Endodermal cell (in vitro differentiated cells): ENCODE measurements at places on chromosomes 16 and 17.

GRCh38 chr16:84074721-84075120 is 32.1 kb upstream of the SLC38A8 start:
- peaks cover 68% of the 10 kb centered on the region for H3K36me3 ChIP-seq
- H3K27ac ChIP-seq = no peak overlapping the region
- DNase-seq = no peak
- no peaks in the 10 kb centered on the region for H3K4me1 ChIP-seq
- H3K4me3 ChIP-seq = no peak overlapping the region

- no peak for DNase-seq
- H3K27ac ChIP-seq = no peak overlapping the region
- H3K27me3 ChIP-seq = no peaks in the 10 kb centered on the region
- H3K4me1 ChIP-seq = no peaks in the 10 kb centered on the region
- no peak overlapping the region for H3K4me3 ChIP-seq
These were observed 9.5 kb upstream of the TMEM101 start for GRCh38 chr17:44024271-44024663.

DNA sequence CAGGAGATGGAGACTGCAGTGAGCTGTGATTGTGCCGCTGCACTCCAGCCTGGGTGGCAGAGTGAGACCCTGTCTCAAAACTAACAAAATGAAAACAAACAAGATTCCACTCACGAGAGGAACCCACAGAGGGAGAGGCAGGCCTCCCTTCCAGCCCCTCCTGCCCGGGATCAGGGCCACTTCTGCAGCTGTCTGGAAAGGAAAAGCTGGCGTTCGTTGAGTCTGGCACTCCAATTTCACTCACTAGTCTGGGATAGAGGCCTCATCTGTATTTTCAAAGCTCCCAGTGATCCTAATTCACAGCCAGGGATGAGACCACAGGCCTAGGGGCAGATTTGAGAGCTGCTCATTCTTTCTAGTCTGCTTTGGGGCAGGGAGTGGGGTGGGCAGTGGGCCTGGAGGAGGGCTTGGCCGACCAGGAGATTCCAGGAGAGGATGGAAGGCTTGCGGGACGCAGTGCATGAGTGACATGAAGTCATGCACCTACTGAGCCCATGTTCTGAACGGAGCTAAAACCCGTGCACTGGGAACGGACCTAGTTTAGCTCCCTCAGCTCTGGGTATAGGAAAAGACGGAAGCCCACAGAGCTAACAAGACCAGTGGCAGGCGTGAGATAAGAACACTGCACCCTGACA is 54.0 kb downstream of the COTL1 start:
- H3K4me3 ChIP-seq = no peak overlapping the region
- no peaks in the 10 kb centered on the region for H3K36me3 ChIP-seq
- no peak overlapping the region for H3K27ac ChIP-seq
- no peaks in the 10 kb centered on the region for H3K27me3 ChIP-seq
- DNase-seq = no peak
- H3K4me1 ChIP-seq = no peaks in the 10 kb centered on the region

DNA sequence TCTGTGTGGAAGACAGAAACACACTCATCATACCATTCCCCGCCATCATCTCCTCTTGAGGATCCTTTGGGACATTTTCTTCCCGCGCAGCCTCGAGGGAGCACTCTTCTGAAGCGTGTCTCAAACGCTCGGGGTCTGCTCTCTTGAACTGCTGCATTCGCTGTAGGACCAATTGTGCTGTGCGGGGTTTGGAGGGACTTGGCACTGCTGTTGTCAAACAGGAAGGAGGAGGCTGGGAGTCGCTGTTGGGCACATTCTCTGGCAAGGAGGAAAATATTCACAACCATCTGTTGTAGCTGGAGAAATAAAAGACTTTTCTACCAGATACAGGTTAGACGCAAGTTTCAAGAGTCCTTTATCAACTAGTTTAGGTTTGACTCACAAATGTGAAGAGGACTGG is 5.0 kb downstream of the SLX4 start:
- H3K36me3 ChIP-seq = peaks cover 41% of the 10 kb centered on the region
- H3K4me3 ChIP-seq = no peak overlapping the region
- H3K4me1 ChIP-seq = no peaks in the 10 kb centered on the region
- DNase-seq = no peak
- no peaks in the 10 kb centered on the region for H3K27me3 ChIP-seq

- H3K4me3 ChIP-seq = no peak overlapping the region
- no peaks in the 10 kb centered on the region for H3K27me3 ChIP-seq
- peak; percentile 42 for DNase-seq
- H3K4me1 ChIP-seq = peaks cover 3% of the 10 kb centered on the region
- H3K36me3 ChIP-seq = no peaks in the 10 kb centered on the region
These were observed 106.2 kb downstream of the KCNJ12 start for GRCh38 chr17:21482189-21482865.

GRCh38 chr17:43720311-43721060 is 38.1 kb downstream of the SOST start:
- H3K27me3 ChIP-seq = peaks cover 3% of the 10 kb centered on the region
- DNase-seq = peak; percentile 92
- H3K4me3 ChIP-seq = peak overlapping the region; percentile 70

DNA sequence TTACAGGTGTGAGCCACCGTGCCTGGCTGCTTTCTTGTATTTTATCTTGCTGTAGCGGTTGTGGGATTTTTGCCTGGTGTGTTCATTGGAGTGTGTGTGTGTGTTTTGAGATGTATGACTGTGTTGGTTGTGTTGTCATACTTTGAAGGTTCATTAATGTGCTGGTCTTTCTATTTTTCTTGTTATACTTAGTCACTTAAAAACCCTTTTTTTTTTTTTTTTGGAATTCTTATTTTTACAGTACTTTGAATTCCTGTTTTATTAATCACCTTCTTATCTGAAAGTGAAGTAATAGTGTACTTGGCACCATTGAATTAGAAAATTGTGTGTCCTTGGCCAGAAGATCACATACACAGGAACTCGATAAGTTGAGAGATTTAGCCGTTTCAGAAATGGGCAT is 30.2 kb downstream of the TENT4B start:
- H3K27ac ChIP-seq = no peak overlapping the region
- no peak overlapping the region for H3K4me3 ChIP-seq
- H3K36me3 ChIP-seq = no peaks in the 10 kb centered on the region
- DNase-seq = no peak
- H3K27me3 ChIP-seq = no peaks in the 10 kb centered on the region

DNA sequence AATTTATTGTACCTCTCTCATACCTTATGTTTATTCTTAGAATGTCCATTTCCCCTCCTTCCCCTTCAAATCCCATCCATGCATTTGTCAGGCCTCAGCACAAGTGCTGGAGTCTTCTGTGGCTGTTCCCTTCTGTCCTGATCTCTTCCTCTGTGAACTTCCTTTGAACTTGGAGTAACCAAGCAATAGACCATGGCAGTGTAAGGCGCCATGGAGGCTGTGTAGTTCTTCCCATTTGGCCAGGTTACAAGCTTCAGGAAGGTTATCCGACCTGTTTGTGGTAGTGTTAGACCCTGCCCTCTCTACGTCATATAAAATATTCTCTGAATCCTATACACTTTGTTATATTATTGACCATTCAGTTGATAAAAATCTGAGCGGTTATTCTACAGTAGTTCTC is 28.6 kb downstream of the MAP2K6 start:
- H3K4me3 ChIP-seq = no peak overlapping the region
- no peaks in the 10 kb centered on the region for H3K27me3 ChIP-seq
- DNase-seq = no peak
- no peak overlapping the region for H3K27ac ChIP-seq

DNA sequence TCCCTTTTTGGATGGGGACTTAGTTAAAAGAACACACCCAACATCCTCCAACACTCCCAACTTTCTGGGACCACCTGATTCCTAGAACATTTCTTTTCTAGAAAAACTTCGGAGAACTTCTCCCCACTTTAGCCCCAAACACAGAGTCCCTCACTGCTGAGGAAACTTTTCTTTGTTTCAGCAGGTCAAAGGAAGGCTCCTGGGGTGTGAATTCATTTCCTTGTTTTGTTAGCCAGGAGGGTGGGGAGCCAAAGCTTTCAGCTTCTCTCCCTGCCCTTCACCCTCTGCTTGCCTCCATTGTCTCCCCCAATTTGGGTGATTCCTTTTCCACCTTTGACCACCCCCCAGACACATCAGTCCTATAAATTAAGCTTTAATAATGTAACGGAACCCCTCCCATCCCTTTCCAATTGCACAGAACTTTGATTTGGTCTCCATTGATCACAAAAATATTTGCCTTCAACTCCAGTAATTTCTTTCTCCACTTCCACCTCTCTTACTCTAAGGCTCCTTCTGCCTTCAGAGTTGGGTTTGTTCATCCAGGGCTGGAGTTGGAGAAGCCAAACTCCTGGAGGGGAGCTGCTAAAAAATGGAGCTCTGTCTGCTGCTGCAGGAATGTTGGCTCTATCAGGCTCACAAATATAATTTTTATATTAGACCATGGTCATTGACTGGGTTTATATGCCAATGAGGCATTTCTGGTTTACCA is 10.3 kb downstream of the HOXB4 start:
- H3K27ac ChIP-seq = no peak overlapping the region
- H3K36me3 ChIP-seq = no peaks in the 10 kb centered on the region
- H3K4me1 ChIP-seq = peaks cover 13% of the 10 kb centered on the region
- H3K27me3 ChIP-seq = peaks cover 99% of the 10 kb centered on the region

DNA sequence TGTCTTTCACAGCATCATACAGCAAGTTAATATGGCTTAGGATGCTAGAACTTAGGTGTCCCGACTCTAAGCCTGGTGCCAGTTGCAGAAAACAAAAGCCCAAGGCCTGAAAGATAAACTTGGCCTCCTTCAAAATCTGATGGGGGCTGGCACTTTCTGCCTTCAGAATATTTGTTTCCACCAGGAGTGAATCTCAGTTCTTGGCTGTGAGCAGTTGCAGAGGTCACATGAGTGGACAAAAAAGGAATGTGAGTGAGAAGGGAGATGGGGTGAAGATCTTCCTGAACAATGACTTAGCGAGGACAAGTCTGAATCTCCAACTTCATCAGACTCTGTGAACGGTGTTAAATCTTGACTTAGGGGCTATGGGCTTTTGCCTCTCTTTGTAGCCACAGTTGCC is 46.6 kb downstream of the HOXB1 start:
- no peak overlapping the region for H3K4me3 ChIP-seq
- no peaks in the 10 kb centered on the region for H3K4me1 ChIP-seq
- DNase-seq = no peak
- no peaks in the 10 kb centered on the region for H3K36me3 ChIP-seq

GRCh38 chr16:66256919-66257318 is 109.6 kb upstream of the CDH5 start:
- no peak overlapping the region for H3K27ac ChIP-seq
- H3K27me3 ChIP-seq = no peaks in the 10 kb centered on the region
- no peaks in the 10 kb centered on the region for H3K4me1 ChIP-seq
- no peak overlapping the region for H3K4me3 ChIP-seq
- H3K36me3 ChIP-seq = no peaks in the 10 kb centered on the region

GRCh38 chr17:32528825-32529224 is 42.0 kb downstream of the CDK5R1 start:
- no peak overlapping the region for H3K27ac ChIP-seq
- H3K36me3 ChIP-seq = no peaks in the 10 kb centered on the region
- H3K4me1 ChIP-seq = no peaks in the 10 kb centered on the region
- DNase-seq = no peak

- H3K4me3 ChIP-seq = no peak overlapping the region
- H3K27ac ChIP-seq = no peak overlapping the region
- DNase-seq = no peak
- no peaks in the 10 kb centered on the region for H3K36me3 ChIP-seq
- H3K27me3 ChIP-seq = no peaks in the 10 kb centered on the region
These were observed 67.2 kb upstream of the GNG13 start for GRCh38 chr16:867421-868385.

DNA sequence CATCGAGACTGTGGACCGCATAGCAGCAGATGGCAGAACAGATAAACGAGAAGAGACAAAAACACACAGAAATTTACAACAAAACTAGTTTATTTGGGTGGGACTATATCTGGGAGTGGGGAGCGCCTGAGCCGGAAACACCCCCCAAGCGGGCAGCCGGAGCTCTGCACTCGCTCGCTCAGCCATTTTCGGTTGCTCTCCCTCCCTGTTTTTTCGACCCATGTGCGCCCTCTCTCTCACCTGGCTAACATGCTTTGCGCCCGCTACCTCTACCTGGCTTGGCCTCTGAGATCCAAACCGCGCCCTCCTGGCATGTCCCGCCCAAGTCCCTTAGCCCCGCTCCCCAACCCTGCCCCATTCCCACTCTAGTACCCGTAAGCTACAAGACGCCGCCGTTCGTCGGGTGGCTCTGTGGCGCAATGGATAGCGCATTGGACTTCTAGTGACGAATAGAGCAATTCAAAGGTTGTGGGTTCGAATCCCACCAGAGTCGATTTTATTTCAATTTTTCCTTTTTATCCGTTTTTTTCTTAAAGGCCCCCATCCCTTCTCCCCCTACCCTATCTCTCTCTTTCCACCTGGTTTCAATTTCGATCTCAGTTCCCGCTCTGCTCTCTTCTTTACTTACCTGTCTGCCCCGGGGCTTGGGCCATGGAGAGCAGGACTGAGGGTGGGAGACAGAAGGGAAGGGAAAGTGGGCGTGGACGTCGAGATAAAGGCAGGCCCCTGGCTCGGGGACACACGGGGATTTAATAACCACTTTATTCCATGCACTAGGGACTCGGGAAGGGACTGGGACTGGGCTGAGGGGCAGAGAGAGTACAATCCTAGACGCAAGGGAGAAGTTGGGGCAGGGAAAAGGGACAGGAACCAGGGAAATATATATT is 2.4 kb upstream of the ALOXE3 start:
- peak; percentile 100 for DNase-seq
- H3K36me3 ChIP-seq = no peaks in the 10 kb centered on the region
- peaks cover 62% of the 10 kb centered on the region for H3K27me3 ChIP-seq
- H3K4me1 ChIP-seq = no peaks in the 10 kb centered on the region
- peak overlapping the region; percentile 91 for H3K4me3 ChIP-seq
- no peak overlapping the region for H3K27ac ChIP-seq

- H3K4me3 ChIP-seq = no peak overlapping the region
- peaks cover 6% of the 10 kb centered on the region for H3K36me3 ChIP-seq
- no peak overlapping the region for H3K27ac ChIP-seq
- DNase-seq = no peak
- no peaks in the 10 kb centered on the region for H3K4me1 ChIP-seq
These were observed 53.4 kb downstream of the NF1 start for GRCh38 chr17:31148205-31148604.

DNA sequence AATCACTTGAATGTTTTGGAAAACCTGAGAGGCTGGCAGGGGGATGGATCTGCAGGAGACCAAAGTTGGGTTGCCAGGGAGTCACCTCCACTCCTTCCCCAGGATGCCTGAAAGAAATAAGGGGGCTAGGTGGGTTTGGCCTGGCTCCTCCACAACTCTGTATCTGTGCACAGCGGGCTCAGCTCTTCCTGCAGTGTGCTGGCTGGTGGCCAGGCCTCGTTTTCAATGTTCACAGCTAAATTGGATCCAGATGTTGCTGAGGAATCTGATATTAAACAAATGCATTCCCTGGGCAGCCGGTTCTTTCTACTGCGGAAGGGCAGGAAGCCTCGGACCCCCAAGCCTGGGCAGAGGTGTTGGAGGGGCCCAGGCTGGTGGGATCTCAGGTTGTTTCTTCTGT is 106.2 kb downstream of the N4BP1 start:
- no peaks in the 10 kb centered on the region for H3K4me1 ChIP-seq
- DNase-seq = no peak
- H3K4me3 ChIP-seq = no peak overlapping the region
- no peaks in the 10 kb centered on the region for H3K36me3 ChIP-seq
- no peaks in the 10 kb centered on the region for H3K27me3 ChIP-seq

GRCh38 chr17:47841488-47842291 is 617 bp upstream of the SCRN2 start:
- peaks cover 17% of the 10 kb centered on the region for H3K27me3 ChIP-seq
- no peak overlapping the region for H3K4me3 ChIP-seq
- no peak overlapping the region for H3K27ac ChIP-seq
- peaks cover 17% of the 10 kb centered on the region for H3K4me1 ChIP-seq

GRCh38 chr17:3762922-3763776 is 37.8 kb downstream of the ITGAE start:
- H3K27me3 ChIP-seq = no peaks in the 10 kb centered on the region
- H3K4me1 ChIP-seq = no peaks in the 10 kb centered on the region
- no peak overlapping the region for H3K4me3 ChIP-seq
- no peaks in the 10 kb centered on the region for H3K36me3 ChIP-seq
- H3K27ac ChIP-seq = no peak overlapping the region
- DNase-seq = no peak
